ENCODE measurements at places on chromosomes 7 and 10. TPM values are rescaled to one million over a fixed set of nuclear protein-coding genes. Genes with fewer than 3 reads are reported as not detected.

GRCh38 chr10:88194041-88194887 lies 330.8 kb downstream of the PTEN start:
- DNase-seq = no peak

- no peak for DNase-seq
These were observed 6.4 kb downstream of the CDK1 start for GRCh38 chr10:60784641-60785040.

The PVRIG gene
- total RNA-seq = 1.4 TPM

The MASTL gene
- total RNA-seq = 8.9 TPM

DNA sequence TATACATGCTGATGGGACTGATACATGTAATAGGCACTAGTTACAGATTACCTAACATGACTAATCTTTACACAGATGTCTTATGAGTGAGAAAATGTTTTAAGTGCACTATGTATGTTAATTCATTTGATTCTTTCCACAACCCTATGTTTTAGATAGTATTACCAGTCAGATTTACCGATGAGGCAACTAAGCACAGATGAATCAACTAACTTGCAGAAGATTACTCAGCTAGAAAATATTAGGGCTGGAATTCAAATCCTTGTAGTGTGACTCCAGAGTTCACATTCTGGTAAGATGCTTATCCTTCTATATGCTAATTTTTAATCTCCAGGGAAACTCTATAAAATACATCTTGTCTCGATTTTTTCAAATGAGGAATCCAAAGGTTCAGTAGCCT lies 964.9 kb downstream of the REEP3 start:
- no peak for DNase-seq

The TMEM236 gene
- 5.0 TPM for total RNA-seq

The PTPRE gene
- total RNA-seq = 70.6 TPM

DNA sequence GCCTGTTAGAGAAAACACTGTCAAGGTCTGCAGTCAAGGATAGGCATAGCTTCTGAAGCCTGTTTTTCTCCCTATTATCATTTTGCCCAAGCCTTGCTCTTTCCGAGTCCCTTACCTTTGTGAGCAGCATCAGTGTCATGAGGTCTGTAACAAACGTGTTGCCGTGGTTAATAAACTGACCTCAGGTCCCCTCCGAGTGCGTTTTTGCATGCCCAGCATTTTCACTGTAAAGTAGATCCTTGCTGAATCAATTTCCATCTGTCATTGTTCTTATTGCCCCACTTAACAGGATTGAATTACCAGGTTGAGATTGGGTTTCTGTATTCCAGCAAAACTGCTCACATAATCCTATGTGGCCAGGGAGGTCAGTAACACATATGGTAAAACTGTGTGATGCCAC lies 110.3 kb downstream of the ZNF248 start:
- no peak for DNase-seq

DNA sequence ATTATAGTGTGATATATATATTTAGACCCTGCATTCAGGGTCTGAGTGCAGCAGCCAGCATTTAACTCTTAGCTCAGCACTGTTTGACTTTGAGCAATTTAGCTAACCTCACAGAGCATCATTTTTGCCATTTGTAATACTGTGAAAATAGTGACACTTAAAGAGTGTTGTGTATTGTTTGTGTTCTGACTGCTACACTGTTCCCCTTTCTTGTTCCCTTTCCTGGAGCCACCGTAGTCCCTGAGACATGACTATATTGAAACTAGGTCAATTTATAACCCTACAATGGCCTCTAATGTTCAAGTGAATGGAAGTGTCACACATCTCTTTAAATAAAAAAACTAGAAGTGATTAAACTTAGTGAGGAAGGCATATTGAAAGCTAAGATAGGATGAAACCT lies 20.3 kb upstream of the CD36 start:
- DNase-seq = no peak

DNA sequence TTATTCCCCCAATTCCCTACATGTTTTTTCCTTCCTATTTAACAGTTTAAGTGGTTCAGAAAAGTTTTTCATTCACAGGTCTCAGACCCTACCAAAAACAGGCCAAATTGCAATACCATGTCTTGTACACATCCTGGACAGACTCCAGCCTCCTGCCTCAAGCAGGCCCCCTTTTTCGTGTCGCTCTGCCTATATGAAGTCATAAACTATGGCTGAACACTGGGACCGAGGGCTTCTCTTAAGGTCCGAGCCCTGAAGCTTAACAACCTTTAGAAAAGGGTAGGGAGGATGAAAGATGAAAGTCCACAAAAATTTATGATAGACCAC lies 1.4 kb downstream of the FBXW4 start:
- no peak for DNase-seq

The ZNF273 gene
- total RNA-seq = 2.3 TPM

DNA sequence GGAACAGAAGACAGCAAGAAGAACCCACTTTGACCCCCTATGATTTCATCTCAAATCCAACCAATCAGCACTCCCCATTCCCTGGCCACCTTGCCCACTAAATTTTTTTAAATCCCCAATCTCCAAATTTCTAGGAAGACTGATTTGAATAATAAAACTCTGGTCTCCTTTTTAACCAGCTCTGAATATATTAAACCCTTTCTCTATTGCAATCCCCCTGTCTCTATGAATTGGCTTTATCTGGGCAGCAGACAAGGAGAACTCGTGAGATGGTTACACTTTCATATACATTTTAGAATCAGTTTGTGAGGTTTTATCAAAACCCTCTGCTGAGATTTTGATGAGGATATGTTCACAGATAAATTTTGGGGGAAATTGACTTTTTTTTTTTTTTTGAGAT lies 90.3 kb upstream of the TRIM24 start:
- no peak for DNase-seq

- no peak for DNase-seq
These were observed 459 bp downstream of the ZDHHC6 start for GRCh38 chr10:112446055-112446854.

All from upper lobe of right lung (tissue), 1 donor.